Myometrial cell (primary cell): ENCODE measurements at places on chromosomes 2 and 18. TPM values are rescaled to one million over a fixed set of nuclear protein-coding genes. Genes with fewer than 3 reads are reported as not detected.

ACP1 gene
- total RNA-seq: 73.8 and 89.3 TPM in 2 replicates

MSTN gene
- total RNA-seq: 13.5 and 15.6 TPM in 2 replicates

CHRNG gene
- not detected in 2 replicates for total RNA-seq

ACMSD gene
- total RNA-seq: not detected in 2 replicates

SERPINB10 gene
- 0.35 TPM in 1 of 2 replicates, not detected in the other for total RNA-seq

SNTG2 gene
- total RNA-seq: not detected in 2 replicates

SULT1C2 gene
- not detected in 2 replicates for total RNA-seq

REG3G gene
- not detected in 2 replicates for total RNA-seq

SLC30A3 gene
- total RNA-seq: not detected in 2 replicates

CYRIA gene
- 1.4 and 3.0 TPM in 2 replicates for total RNA-seq

HOXD13 gene
- total RNA-seq: 0.29 and 0.53 TPM in 2 replicates

C2orf15 gene
- not detected in 2 replicates for total RNA-seq

KIF1A gene
- 0.29 TPM in 1 of 2 replicates, not detected in the other for total RNA-seq

HS6ST1 gene
- total RNA-seq: 20.2 and 21.3 TPM in 2 replicates

ACTG2 gene
- total RNA-seq: 8.6 and 12.4 TPM in 2 replicates

GKN2 gene
- total RNA-seq: not detected in 2 replicates
